IPS DF 19.7 (cell line): ENCODE measurements at places on chromosomes 4 and X.

- no peak for DNase-seq
Observed at GRCh38 chr4:101393256-101393655, 45.9 kb upstream of the PPP3CA start.

DNA sequence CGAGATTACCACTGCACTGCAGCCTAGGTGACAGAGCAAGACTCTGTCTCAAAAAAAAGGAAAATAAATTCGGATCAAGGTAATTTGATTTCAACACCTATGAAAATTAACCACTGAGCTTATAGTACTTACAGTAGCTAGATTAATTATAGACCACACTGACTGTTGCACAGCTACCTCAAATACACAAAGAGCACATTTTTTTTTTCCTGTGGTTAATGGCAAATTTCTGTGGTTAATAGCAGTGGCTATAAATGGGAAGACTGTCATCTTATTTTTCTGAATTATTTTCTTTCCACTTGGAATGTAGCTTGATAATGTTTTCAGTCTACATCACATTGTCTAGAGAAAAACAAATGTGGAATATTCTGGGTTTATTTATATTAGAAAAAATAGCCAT lies 1661.6 kb upstream of the PCDH7 start:
- no peak for DNase-seq

DNA sequence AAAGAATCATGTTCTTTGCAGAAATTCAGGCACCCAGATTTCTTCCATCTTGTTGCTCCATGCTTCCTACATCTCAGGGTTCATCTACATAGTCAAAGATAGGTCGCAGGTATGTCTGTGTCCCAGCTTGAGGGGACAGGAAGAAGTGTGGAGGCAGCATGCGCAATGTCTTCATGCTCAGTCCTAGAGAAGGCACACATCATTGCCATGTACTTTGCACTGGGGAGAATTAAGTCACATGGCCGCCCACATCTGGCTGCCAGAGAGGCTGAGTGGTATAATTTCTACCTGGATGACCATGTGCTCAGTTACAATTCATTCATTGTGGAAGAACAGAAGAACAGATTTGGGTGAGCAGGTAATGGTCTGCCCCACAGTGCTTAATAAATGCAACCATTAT lies 54.1 kb downstream of the GAB1 start:
- DNase-seq = no peak

- DNase-seq = no peak
Observed at GRCh38 chrX:69285881-69286564, 120.8 kb upstream of the PJA1 start.

DNA sequence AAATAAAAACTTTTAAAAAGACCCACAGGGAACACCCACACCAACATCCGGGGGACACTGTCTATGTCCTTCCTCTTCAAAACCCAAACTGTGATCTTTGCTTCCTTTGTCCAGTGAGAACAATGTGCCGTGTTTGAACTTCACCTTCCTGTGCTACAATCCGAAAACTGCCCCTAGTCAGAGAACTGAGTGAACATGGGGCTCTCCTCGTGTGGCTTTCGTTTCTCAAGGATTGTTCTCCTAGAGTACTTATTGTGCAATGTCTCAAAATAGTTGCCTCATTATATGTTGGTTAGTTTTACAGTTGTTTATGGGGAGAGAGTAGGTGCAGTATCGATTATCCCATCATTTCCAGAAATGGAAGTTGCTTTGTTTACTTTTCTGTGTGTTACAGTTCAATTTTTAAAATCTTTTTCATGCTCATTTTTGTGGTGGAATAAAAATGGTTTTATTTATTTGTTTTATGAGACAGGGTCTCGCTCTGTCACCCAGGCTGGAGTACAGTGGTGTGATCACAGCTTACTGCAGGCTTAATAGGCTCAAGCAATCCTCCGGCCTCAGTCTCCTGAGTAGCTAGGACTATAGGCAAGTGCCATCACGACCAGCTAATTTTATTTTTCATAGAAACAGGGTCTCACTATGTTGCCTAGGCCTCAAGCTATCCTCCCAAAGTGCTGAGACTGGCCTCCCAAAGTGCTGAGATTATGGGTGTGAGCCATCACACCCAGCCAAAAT lies 29.9 kb downstream of the RBMX start:
- DNase-seq = no peak

DNA sequence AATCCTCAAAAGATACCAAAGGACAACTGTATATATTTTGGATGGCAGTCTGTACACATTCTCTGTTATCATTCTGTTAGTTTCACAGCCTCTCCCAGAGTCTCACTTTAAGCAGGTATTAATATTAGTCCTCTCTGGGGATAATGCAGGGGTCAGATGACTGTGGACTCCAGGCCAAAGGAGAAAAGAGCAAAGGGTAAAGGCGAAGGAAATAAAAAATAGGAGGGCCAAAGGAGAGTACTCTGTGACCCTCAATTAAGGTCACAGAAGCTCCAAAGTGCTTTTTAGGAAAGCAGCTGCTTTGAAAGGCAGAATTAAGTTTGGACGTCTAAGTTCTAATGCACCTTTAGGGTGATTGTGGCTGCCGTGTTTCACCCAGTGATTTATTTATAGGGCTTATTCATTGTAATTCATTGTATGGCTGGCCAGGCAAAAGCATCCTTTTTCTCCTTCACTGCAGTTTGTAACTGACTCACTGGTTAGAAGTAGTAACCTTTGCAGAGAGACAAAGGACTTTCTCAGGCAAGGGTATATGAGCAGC lies 7.8 kb downstream of the MSMO1 start:
- no peak for DNase-seq

- no peak for DNase-seq
Observed at GRCh38 chr4:163107754-163108153, 58.9 kb downstream of the NAF1 start.

- DNase-seq = peak; percentile 99
Observed at GRCh38 chr4:183182873-183183725, 84.0 kb downstream of the WWC2 start.

DNA sequence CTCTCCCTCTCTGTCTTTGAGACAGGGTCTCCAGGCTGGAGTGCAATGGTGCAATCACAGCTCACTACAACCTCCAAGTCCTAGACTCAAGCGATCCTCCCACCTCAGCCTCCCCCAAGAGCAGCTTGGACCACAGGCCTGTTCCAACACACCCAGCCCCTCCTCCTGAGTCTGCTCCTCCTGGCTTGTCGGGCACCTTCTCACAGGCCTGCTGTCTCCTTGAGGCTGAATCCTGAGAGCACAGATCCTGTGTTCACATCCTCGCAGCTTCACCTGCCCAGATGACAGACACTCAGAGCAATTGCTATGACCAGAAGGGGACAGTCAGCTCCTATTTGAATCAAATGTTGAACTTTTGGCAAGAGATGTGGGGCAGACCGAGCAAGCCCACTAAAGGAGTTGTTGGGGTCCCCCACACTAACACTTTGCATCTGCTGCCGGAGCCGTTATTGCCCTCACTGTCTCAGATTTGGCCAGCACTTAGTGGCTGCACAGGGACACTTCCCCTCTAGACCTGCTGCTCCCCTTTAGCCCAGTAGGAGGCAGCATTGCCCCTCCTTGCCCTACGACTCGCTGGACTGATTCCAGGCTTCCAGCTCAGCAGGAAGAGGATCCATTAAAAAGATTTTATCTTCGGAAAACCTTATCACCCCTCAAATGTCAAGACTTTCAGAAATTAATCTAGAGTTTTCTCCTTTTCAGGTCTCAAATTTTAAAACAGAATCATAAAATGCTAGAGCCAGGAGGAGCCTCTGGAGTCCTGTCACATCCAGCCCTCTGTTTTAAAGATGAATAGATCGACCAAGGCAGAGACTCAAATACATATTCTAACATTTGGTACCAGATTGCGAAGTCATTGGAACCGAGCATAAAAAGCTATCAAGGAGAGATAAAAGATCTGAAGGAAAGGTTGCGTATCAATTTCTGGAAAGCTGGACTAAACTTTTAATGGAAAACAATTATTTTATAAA lies 113.7 kb downstream of the USP46 start:
- no peak for DNase-seq

DNA sequence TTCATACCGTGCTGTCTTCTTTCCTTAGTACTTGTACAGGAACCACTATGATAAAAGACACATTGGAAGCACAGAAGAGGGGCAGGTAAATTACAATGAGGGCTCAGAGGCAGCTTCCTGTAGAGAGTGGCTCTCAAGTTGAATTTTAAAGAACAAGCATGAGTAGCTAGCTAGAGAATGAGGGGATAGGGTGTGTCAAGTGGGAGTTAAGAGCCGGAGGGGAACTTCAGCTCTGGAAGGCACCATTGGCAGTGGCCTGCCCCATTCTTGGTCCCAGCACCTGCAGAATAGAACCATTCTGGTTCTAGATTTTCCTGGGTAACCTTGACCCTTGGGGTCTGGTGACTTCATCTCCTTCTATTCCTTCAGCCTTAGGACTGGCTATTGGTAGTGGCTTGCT lies 34.0 kb upstream of the JADE1 start:
- no peak for DNase-seq

GRCh38 chr4:7375427-7375826 lies 59.3 kb downstream of the PSAPL1 start:
- no peak for DNase-seq

DNA sequence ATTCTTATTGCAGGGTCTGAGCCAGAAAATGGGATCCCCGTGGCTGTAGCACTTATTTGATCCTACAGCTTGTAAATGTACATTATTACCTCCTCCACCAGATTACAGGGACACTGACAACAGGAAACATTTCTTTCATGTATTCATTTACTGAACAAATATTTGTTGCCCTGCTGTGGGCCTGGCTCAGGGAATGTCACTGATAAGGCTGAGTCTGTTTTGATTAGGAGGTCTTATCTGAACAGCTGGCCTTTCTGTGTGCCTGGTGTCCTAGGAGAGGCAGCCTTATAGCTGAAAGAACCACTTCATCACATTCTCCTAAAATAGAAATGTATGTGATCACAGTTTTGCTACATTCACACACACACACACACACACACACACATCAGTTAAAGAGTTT lies 45.5 kb upstream of the PROM1 start:
- DNase-seq = no peak

GRCh38 chr4:150004481-150004880 lies 73.8 kb upstream of the DCLK2 start:
- no peak for DNase-seq

DNA sequence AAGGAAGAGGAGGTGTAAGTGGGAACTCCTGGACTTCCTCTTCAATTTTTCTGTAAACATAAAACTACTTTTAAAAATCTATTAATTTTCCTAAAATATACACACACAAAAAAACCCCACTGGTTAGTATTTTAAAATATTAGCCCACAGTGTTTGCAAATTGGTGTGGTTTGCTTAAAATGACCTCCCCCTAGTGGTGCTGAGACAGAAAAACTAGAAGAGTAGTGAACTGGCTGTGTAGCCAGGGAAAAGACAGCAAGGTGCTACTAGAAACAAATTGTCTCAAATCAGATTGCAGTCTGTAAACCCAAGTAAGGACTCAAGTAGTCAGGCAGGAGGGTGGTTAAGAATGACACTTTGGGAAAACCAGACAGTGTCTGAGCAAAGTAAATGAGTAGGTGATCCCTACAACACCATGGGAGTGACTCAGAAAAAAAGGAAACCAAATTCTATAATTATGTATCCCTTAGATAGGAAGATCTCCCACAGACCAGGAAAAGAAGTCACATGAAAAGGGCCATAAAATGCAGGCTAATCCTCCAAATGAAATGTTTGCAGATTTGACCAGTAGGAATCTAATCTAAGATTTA lies 26.0 kb downstream of the AMTN start:
- no peak for DNase-seq

GRCh38 chrX:73829890-73830466 lies 267.0 kb downstream of the CHIC1 start:
- no peak for DNase-seq

- no peak for DNase-seq
Observed at GRCh38 chr4:180832073-180832472, 1411.1 kb upstream of the TENM3 start.

DNA sequence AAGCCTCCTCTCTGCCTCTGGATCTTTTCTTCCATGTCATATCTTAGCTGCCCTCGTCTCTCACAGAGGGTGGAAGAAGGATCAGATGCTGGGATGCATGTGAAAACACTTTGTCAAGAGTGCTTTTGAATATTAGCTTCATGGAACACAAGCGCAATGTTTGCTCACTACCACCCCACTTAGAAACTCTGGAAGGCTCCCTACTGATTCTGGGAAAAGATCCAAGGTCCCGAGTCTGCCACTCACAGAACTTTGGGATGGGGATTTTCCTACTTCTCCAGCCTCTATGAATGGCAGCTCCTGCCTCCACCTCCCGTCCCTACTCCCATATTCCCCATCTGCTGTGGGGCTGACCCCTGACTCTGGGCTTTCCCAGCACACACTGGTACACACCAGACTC lies 40.2 kb upstream of the CRMP1 start:
- DNase-seq = no peak

DNA sequence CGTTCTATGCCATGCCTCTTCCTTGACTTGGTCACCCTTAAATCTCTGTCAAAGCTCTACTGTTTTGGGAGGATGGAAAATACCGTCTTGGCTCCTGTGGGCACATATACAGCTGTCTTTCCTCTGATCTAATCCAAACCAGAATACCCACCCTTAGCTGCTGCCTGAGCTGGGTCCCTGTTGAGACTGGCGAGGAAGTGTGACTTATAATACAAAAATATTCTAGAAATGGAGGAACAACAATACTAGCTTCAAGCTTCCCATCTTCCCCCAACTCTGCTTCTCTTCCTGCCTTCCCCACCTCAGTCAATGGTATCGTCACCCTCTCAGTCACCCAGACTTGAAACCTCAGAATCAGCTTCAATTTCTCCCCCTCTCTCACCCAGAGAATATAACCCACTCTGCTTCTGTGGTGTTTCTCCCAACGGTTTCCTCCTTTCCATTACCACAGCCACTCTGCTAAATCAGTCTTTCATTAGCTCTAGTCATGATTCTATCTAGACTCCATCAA lies 599 bp upstream of the IL2RG start:
- DNase-seq = no peak

DNA sequence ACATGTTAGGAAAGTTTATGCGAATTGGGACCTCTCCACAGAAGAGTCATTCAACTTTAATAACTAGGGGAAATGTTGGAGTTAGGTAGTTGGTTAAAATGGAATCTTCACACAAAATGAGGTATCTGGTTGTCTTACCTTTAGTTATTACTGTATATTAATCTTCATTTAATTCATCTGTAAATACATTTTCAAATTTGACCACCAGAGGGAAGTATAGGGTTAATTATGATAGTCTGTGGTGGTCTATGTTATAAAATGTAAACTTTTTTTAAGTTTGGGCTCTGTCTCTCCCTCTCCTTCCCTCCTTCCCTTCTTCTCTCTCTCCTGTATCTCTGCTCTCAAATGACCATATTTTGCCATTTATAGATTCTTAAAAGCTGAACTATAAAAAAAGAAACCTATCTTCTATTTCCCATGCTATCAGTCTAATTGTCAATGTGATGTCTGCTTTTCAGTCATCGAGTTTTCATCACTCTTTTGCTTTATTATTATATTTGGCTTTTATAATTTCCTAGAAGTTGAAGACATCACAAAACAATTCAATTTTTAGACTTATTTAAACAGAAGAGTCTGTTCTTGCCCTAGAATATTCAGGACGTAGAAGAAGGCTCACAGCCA lies 49.8 kb downstream of the TMEM144 start:
- DNase-seq = no peak
